A549 treated with AZD2906 at 1 μM for 4 hours (cell line): ENCODE measurements at places on chromosomes 5 and 9. TPM values are rescaled to one million over a fixed set of nuclear protein-coding genes. Genes with fewer than 3 reads are reported as not detected.

Gene SPEF2
- 1.5 to 2.4 TPM (median 1.7 TPM) in 5 replicates for total RNA-seq

Gene TMEM252
- total RNA-seq = not detected in 5 replicates

Gene LECT2
- not detected in 5 replicates for total RNA-seq

Gene VDAC1
- 376 to 391 TPM (median 379 TPM) in 5 replicates for total RNA-seq

Gene ADAMTSL1
- 0.08 to 0.09 TPM in 2 of 5 replicates, not detected in the others for total RNA-seq

Gene PPP3R2
- total RNA-seq = not detected in 5 replicates

Gene RETREG1
- 2.8 to 3.5 TPM (median 3.2 TPM) in 5 replicates for total RNA-seq

Gene CNTFR
- total RNA-seq = 0.06 to 0.14 TPM (median 0.12 TPM) in 5 replicates

Gene COL5A1
- total RNA-seq = 28.9 to 46.9 TPM (median 42.0 TPM) in 5 replicates

Gene ACTBL2
- total RNA-seq = 0.06 to 0.07 TPM in 2 of 5 replicates, not detected in the others

Gene DIRAS2
- total RNA-seq = 0.01 TPM in 1 of 5 replicates, not detected in the others

Gene PTGS1
- 1.5 to 2.0 TPM (median 1.8 TPM) in 5 replicates for total RNA-seq

Gene TAL2
- 0.12 to 0.51 TPM (median 0.14 TPM) in 3 of 5 replicates, not detected in the others for total RNA-seq
